ENCODE measurements at places on chromosomes 12 and 14. TPM values are rescaled to one million over a fixed set of nuclear protein-coding genes. Genes with fewer than 3 reads are reported as not detected.

The FOXN4 gene
- not detected for total RNA-seq

The ALX1 gene
- total RNA-seq = not detected

The FOXG1 gene
- total RNA-seq = 0.07 TPM

The NDUFB1 gene
- 599 TPM for total RNA-seq

The RHOF gene
- 7.7 TPM for total RNA-seq

The INHBC gene
- total RNA-seq = not detected

The STAC3 gene
- total RNA-seq = 2.4 TPM

The SAV1 gene
- 14.8 TPM for total RNA-seq

The MANSC1 gene
- total RNA-seq = 16.5 TPM

The KRT82 gene
- total RNA-seq = not detected

The CELA1 gene
- total RNA-seq = not detected

The RBM25 gene
- total RNA-seq = 22.4 TPM

The SNRNP35 gene
- total RNA-seq = 18.0 TPM

The NR4A1 gene
- total RNA-seq = 494 TPM

The TPPP2 gene
- total RNA-seq = 1.0 TPM

The TSPAN19 gene
- total RNA-seq = not detected

The VPS29 gene
- 102 TPM for total RNA-seq

The ZC3H10 gene
- total RNA-seq = 8.4 TPM

The PTHLH gene
- total RNA-seq = 0.29 TPM

The SERPINA12 gene
- not detected for total RNA-seq

The PMCH gene
- total RNA-seq = not detected

The SPRING1 gene
- 27.7 TPM for total RNA-seq

The VWF gene
- total RNA-seq = 48.0 TPM

The PPP1R13B gene
- 27.7 TPM for total RNA-seq

The IQSEC3 gene
- 6.3 TPM for total RNA-seq

The RHEBL1 gene
- 0.36 TPM for total RNA-seq

The RAB21 gene
- 123 TPM for total RNA-seq

The SCN8A gene
- total RNA-seq = 3.4 TPM

The ST8SIA1 gene
- total RNA-seq = 37.8 TPM

The PTGR2 gene
- total RNA-seq = 18.2 TPM

The LDHB gene
- 699 TPM for total RNA-seq

The SERPINA10 gene
- total RNA-seq = not detected

The INSM2 gene
- not detected for total RNA-seq

The BRAP gene
- 23.3 TPM for total RNA-seq

The TAS2R43 gene
- total RNA-seq = 17.0 TPM

The POLR3B gene
- total RNA-seq = 22.4 TPM

The GNB3 gene
- total RNA-seq = 1.7 TPM

The LIN52 gene
- 7.4 TPM for total RNA-seq

The PLEKHD1 gene
- total RNA-seq = not detected

The SLC39A2 gene
- not detected for total RNA-seq

The DENND5B gene
- 30.2 TPM for total RNA-seq

The FAM186B gene
- 1.1 TPM for total RNA-seq

The TMEM63C gene
- total RNA-seq = 4.1 TPM

The TMEM263 gene
- total RNA-seq = 32.1 TPM

The ZNF10 gene
- total RNA-seq = 12.5 TPM

The GPR84 gene
- 1.5 TPM for total RNA-seq

The SYCP3 gene
- 0.11 TPM for total RNA-seq

The POTEM gene
- not detected for total RNA-seq

The KIAA0586 gene
- 15.8 TPM for total RNA-seq

The NDUFA12 gene
- 118 TPM for total RNA-seq

The GAS2L3 gene
- total RNA-seq = 4.6 TPM

The DNAI7 gene
- 0.30 TPM for total RNA-seq

The SPIC gene
- not detected for total RNA-seq

The OTUB2 gene
- 1.6 TPM for total RNA-seq

The KCNJ8 gene
- 63.3 TPM for total RNA-seq

The LAG3 gene
- total RNA-seq = 0.83 TPM

The CACNA1C gene
- 3.3 TPM for total RNA-seq

The PLCZ1 gene
- total RNA-seq = not detected

The SPRYD4 gene
- 5.4 TPM for total RNA-seq

The IGFBP6 gene
- total RNA-seq = 131 TPM

Data from adrenal gland (tissue), 19 donors.